ENCODE measurements at places on chromosomes 7 and 10.

GRCh38 chr10:118542745-118543144, 52.7 kb downstream of the PRLHR start:
- no peak for DNase-seq

- DNase-seq: no peak
Measured at GRCh38 chr7:117873310-117874190, at the start of gene CTTNBP2. Gene CTTNBP2, minus strand, starts transcription at chr7:117873441. Its CDS starts 26 bp downstream, at chr7:117873415.

DNA sequence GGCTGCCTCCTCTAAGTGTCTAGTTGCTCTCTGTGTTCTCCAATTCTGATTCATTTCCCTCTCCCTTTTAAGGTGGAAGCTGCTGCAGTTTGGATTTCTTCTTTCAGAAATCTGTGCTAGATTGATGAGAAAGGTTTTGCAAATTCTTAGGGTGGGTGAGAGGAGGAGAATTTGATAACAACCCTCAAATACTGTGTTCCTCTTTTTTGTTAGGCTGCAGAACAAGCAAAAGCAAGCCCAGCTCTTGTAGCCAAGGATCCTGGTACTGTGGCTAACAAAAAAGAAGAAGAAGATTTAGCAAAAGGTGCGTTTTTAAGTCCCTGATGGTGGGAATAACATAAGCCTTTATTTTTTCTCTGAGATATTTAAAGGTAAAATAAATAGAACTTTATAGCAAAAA, 49.1 kb downstream of the STAM start:
- no peak for DNase-seq

- DNase-seq: no peak
Measured at GRCh38 chr10:4215485-4215884, 430.5 kb upstream of the KLF6 start.

GRCh38 chr10:12504176-12504575, 154.8 kb downstream of the CAMK1D start:
- DNase-seq: no peak

DNA sequence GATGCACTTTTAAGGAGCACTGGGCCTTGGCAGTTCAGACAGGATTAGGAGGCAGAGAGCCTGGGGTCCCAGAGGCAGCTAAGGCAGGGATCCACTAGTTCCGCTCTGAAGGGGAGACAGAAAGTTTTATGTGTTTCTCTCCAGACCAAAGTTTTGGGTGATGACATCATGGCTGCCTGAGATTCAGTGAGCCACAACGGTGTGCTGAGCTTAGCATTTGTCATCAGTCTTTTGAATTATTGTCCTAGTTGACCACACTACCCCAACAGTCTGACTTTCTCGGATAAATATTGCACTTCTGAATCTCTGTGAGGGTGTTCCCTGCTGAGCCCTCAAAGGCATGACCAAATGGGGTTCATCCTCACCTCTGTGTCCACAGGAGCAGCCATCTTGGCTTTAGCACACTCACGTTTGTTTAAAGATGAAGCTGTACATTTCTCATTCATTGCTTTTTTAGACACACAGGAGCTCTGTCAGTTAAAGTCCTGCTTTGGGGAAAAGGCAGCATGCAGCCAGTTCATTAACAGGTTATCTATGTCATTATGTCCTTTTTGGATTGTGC, 297.7 kb upstream of the LRGUK start:
- DNase-seq: no peak

DNA sequence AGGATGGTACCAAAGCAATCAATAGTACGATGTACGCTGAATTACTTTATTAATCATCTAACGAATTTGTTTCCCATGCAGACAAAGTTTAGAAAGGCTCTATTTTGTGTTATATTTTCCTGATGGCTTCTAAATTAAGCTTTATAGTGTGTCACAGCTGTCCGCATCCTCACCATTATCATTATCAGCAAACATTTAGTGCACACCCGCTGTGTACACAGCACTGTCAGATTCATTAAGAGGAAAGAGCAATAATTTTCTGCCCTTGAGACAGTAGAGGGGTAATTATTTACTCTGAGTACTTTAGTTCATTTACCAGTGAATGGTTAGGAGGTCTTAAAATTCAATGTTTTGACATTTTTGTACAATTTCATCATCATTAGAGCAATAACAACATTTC, 233.3 kb upstream of the PTPRZ1 start:
- no peak for DNase-seq

DNA sequence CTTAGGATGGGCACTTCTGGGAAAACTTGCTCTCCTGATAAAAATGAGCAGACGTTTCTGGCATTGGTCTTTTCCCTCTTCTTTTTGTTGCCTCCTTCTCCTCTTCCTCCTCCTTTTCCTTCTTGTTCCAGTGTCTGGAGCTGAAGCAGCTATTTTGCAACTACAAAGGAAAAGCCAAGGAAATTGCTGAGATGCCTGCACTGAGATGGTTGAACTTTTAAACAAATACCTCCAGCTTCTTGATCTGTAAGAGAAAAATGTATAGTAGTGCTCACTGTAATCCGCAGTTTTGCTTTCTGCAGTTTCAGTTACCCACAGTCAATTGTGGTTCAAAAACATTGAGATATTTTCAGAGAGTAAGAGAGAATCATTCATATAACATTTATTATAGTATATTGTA, 7.5 kb upstream of the SND1 start:
- DNase-seq: no peak

DNA sequence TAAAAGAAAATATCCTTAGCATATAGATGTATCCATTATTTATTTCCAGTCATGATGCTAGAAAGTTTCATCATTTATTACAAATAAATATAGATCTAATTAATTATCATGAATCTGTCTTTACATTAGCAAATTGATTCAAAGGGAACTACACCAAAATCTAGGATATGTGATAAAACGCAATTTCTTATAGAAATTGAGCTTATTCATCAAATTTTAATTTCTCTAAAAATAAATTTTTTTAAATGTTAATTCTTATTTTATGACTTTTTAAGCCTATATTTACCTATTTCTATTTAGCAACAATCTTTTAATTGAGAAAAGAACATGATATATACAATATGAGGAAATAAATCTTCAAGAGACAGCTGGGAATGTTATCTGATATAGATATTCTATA, 34.0 kb upstream of the ING3 start:
- no peak for DNase-seq

DNA sequence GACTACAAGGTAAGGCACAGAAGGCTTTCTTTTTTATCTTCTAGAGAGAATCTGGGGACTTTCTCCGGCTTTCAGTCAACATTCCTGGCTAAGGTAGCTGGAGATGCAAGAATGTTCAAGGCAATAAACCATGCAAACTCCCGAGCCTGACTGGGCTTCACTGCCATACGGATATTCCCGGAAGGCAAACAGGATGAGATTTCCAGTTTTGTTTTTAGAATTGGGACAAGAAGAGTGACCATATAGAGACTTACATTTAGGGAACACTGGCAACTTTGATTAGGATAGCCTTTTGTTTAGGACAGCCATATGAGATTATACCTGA, 269 bp downstream of the CALD1 start:
- no peak for DNase-seq

GRCh38 chr7:159091041-159091440, 53.6 kb downstream of the VIPR2 start:
- DNase-seq: no peak

DNA sequence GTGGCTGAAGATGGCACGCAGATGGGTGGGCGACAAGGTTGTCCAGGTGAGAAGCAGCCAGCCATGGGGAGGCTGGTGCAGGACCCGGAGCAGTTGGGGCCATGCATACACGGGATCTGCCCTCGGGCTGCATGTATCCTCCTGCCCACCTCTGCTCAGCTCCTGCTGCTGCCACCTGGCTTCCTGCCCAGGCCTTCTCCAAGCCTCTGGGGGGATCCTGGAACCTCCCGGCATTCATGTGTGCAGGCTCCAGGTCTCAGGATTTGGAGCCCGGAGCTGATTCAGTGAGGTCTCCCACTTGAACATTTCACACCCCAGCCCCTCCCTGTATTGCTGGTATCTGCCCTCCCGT, 27.0 kb downstream of the PDGFA start:
- no peak for DNase-seq

GRCh38 chr7:74355091-74355490, 65.9 kb downstream of the CLIP2 start:
- DNase-seq: no peak

- DNase-seq: peak; percentile 89
Measured at GRCh38 chr10:48306265-48306869, at the start of gene MAPK8. Gene MAPK8, plus strand, starts transcription at chr10:48306677. Its CDS starts 94,984 bp downstream, at chr10:48401661.

DNA sequence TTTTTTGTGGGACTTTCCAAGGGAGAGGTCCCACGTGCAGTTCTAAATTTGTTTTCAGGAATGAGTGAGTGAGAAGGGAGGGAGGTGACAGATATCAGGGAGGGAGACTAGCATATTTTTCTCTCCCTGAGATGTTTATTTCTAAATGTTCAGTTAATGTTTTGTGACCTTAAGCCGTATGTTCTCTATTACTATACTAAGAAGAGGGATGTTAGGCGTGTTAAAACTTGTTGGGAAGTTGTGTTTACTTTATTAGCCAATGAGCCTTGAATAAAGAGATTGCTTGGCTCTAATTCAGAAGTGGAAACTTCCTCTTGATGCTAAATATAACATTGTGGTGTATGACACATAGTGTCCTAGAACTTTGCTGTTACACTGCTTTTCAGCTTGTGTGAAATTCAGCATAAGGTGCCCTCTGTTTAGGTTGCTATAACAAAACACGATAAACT, 37.3 kb downstream of the DNAH11 start:
- no peak for DNase-seq

GRCh38 chr10:57706576-57707299, 561.0 kb downstream of the IPMK start:
- no peak for DNase-seq

DNA sequence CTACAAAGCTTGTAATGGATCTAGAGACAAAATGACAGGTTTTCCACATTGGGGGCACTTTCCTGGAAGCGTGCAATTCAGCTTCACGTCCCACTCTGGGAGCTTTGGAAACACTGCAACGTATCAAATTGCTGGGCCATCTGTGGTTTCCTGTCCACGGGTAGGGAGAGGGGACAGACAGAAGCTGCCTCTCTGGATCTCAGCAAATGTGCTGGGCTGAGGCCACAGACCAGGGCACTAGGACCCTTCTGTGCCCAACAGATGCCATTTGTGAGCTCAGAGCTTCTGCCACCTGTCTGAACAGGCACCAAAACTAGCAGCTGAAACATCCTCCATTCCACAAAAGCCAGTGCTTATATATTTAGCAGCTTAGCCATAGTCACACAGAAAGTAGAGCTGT, 40.9 kb upstream of the FRMD4A start:
- DNase-seq: no peak

GRCh38 chr10:21272643-21273399, 252.7 kb downstream of the SKIDA1 start:
- no peak for DNase-seq

- no peak for DNase-seq
Measured at GRCh38 chr10:35564341-35564968, 40.7 kb upstream of the GJD4 start.

DNA sequence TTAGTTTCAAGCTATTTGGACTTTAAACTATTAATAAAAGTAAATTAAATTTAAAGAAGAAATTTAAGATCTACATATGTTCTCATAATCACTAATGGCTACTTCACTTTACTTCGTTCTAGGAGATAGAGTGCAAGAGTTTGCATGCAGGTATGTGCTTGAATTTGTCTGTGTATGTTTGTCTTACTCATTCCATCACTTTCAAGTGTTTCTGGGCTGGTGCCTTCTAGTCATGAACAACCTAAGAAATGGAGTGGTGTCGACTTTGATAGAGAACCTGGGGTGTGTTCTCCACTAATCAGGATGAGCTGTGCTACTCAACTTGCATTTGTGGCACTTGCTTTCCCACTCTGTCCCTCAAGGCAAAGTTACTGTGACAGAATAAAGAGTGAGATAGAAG, 169.9 kb downstream of the KCND2 start:
- DNase-seq: no peak

- no peak for DNase-seq
Measured at GRCh38 chr10:127344346-127344745, 148.0 kb upstream of the INSYN2A start.

GRCh38 chr7:33685503-33685902, 219.8 kb upstream of the BMPER start:
- no peak for DNase-seq

GRCh38 chr10:17562614-17563013, 54.6 kb downstream of the HACD1 start:
- no peak for DNase-seq

DNA sequence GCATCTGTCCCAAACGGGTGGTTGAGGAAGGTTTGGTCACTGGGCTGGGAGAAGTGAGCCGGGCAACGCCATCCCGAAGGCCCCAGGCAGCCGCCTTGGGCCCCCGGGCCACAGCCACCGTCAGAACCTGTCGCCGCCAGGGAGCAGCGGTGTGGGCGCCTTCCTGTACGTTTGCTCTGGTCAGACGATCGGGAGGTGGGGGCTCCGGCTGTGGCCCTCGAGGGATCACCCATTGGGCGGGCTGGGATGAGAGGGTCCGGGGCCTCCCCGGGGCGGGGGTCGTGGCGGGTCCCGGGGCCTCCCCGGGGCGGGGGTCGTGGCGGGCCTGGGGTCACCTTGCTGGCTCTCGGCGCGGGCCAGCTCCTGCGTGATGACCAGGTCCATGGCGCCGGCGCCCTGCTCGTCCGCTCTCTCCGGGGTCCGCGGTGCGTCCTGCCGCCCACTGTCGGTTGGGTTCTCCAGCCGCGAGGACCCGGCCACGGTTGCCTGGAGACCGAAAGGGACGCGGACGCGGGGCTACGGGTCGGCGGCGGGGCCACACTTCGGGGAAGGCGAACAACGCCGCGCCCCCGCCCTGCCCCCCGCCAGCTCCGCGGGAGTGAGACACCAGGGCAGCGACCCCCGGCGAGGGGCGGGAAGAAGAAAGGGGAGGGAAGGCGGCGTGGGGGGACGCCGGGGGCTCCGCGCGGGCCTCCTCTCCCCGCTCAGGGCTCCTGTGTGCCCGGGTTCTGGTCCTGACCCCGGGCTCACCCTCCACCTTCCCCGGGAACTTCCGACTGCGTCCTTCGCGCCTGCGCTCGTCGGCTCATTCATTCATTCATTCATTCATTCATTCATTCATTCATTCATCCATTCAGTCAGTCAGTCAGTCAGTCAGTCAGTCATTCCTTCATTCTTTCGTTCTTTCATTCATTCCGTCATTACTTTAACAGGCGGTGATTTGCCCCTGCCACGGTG, at the start of gene CFAP46:
Gene CFAP46, minus strand, starts transcription at position 470 of the 957 bp plus-strand sequence. Its CDS starts 86 bp downstream, at position 384.
- no peak for DNase-seq

GRCh38 chr7:108860615-108861014, 290.9 kb downstream of the DNAJB9 start:
- no peak for DNase-seq

DNA sequence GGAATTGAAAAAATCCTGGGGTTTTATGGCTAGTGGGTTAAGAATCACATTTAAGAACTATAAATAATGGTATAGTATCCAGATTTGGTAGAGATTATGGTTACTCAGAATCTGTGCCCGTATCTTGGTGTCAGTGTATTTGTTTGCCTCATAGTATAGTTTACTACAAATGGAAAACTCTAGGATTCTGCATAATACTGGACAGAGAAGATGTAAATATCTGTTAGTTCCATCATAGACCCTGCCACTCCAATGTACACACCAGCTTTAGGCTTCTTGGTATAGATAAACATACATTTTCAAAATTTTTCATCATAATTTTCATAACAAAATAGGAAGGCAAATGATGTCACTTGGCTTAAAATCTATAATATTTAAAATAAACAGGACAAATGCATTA, 108.1 kb downstream of the CFTR start:
- no peak for DNase-seq

- DNase-seq: no peak
Measured at GRCh38 chr7:52150952-52151351, 834.3 kb upstream of the COBL start.
